Colonic mucosa (tissue), 4 donors: ENCODE measurements at places on chromosomes 3 and 15. TPM values are rescaled to one million over a fixed set of nuclear protein-coding genes. Genes with fewer than 3 reads are reported as not detected.

Gene IQSEC1
- 19.2 TPM for total RNA-seq

GRCh38 chr15:71153823-71154524 lies 38.7 kb downstream of the THSD4 start:
- DNase-seq: no peak

DNA sequence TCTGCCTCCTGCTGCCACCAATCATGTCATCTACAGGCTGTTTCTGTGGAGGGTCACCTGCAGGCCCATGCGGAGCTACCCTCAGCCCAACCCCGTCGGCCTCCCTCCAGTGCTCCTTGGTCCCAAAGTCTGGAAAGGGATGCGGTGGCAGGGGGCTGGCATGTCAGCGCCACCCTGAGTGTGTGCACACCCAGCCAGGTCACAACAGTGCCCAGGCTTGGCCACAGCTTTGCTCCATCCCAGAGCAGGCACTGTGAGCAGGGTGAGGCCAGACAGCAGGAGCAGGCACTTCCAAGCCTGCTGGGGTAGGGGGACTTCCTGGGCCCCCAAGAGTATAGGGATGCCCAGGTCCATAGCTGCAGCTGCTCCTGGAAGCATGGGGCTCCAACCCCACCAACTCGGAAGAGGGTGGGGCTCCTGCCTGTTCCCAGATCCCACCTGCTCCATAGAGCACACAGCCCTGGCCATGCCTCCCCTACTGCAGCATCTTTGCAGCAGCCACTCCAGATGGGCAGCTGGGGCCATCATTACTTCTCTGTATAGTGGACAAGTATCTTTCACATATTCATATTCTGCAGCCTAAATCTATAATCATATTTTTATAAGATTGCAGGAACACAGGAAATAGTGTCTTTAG lies 109.3 kb downstream of the CBLB start:
- no peak for DNase-seq

DNA sequence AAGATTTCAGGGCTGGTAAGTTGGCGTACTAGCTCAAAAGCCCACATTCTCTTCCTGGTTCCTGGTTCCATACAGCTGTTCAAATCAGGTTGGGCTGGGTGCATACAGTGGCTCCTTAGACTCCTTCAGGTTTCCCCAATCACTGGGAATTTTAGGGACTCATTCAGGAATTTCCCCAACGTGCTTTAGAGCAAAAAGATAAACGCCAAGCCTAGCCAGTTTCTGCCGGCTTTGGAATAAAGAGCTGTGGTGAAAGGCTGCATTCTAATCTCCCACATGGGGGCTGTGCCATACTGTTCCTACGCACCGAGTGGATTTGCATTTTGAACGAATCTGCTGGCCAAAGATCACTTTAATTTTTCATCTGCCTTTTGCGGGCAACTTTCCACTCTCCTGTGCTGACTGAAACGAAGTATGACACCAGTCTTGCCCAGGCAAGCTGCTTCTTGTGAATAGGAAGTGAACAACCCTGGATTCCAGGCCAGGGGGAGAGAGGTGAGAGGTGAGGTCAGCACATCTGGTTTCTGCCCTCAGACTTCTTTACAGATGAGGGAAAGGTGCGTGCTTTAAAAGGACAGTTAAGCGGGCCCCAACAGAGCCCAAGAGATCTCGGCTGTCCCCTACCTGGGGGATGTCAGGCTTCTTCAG lies 184.2 kb upstream of the PDZRN3 start:
- DNase-seq: no peak

DNA sequence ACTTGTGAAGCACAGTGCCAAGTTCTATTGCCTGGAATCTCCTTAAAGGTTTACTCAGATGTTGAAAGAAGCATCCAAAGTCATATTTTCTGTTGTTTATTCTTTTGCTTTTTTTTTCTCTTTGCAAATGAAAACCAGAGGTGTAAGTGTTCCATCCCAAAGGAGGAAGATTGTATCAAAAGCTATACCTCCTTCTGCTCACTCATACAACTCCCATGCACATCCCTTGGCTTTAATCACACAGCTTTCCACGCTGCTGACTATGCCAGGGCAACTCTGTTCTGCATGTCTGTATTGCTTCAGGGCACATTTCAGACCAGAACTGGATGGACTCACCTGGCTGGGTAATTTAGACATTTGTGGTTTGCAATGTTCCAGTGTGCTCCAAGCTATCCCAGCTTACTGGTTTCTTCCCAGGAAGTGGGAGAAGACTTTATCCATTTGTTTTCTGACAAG lies 399.6 kb upstream of the TBL1XR1 start:
- no peak for DNase-seq
